ENCODE measurements at places on chromosomes 4 and X.

- DNase-seq = no peak
These were observed 1.0 kb downstream of the SOX3 start for GRCh38 chrX:140503714-140504351.

GRCh38 chr4:152944666-152945320 is 8.7 kb downstream of the FHDC1 start:
- DNase-seq = no peak

DNA sequence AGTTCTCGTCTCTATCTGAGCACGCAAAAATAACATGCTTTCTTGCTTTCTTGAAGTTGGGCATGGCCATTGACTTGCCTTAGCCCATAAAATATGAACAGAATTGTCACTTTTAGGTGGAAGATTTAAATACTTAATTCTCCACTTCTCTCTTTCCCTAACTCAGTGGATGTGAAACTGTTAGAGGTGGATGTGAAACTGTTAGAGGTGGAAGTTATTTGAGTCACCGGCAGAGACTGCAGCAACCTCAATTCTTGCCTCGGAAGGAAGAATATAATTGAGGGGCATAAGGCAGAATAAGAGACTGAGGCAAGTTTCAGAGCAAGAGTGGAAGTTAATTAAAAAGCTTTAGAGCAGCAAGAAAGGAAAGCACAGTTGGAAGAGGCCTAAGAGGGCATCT is 2.8 kb upstream of the PARM1 start:
- DNase-seq = no peak

DNA sequence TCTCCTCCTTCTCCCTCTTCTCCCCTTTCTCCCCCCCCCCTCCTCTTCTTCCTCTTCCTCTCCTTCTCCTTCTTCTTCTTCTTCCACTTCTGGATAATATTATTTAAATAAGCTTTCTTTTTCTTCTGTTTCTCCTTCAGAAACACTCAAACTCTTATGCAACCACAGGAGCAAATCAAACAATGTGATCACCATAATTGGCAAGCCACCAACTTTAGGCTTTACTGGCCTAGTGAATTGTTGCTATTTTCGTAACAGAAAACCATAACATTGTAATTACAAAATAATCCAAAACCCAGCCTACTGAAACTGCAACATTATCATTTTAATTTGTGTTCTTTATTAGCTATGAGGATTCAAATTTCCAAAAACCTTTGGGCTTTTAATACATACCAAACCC is 14.3 kb downstream of the DCAF8L1 start:
- DNase-seq = no peak

GRCh38 chrX:43860646-43861370 is 21.4 kb downstream of the MAOB start:
- DNase-seq = no peak

- DNase-seq = no peak
These were observed 595.0 kb downstream of the ACTRT1 start for GRCh38 chrX:127457161-127457560.

- no peak for DNase-seq
These were observed 61.0 kb upstream of the SMIM10 start for GRCh38 chrX:134929808-134930207.

DNA sequence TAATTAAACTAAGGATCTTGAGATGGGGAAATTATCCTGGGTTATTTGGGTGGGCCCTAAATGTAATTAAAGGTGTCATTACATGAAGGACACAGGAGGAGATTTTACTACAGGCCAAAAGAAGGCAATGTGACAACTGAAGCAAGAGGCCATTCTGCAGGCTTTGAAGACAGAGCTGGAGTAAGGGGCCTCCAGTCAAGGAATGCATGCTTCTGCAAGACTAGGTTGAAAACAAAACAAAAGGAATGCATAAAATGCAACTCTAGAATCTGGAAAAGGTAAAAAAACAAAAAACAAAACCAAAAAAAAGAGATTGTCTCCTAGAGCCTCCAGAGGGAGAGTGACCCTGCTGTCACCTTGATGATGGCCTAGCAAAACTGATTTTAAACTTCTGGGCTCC is 21.6 kb downstream of the ERVMER34-1 start:
- DNase-seq = no peak

GRCh38 chrX:153853902-153854267 is 23.5 kb upstream of the PDZD4 start:
- no peak for DNase-seq

GRCh38 chr4:1288786-1289185 is 905 bp upstream of the MAEA start:
- no peak for DNase-seq

GRCh38 chrX:135086197-135086854 is 34.0 kb downstream of the ETDB start:
- DNase-seq = peak; percentile 49

GRCh38 chrX:109848461-109849050 is 115.5 kb upstream of the ACSL4 start:
- DNase-seq = peak; percentile 14

- no peak for DNase-seq
These were observed 131.6 kb downstream of the HMX1 start for GRCh38 chr4:8739820-8740665.

GRCh38 chr4:2484993-2485392 is 16.1 kb downstream of the RNF4 start:
- DNase-seq = no peak

GRCh38 chr4:143383005-143383574 is 46.4 kb downstream of the GAB1 start:
- DNase-seq = no peak

DNA sequence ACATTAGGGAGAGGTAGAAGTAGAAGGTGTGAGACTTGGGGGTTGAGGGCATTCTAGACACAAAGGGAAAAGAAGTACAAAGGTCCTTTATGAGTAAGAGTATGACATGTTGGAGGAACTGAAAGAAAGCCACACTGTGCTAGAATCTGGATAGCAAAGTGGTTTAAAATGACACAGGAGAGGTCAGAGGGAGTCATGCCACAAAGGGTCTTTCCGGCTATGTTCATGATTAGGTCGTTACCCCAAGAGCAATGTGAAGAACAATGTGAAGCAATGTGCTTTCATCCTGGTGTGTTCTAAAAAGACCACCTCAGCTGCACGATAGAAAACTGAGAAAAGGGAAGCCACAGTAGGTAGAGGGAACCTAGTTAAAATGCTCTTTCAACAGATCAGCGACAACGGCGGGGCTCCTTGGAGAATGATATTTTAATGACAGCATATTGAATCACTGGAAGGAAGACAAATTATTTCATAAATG is 29.2 kb downstream of the SMIM14 start:
- DNase-seq = no peak

- peak; percentile 63 for DNase-seq
These were observed 138.9 kb upstream of the INPP4B start for GRCh38 chr4:142984871-142985585.

DNA sequence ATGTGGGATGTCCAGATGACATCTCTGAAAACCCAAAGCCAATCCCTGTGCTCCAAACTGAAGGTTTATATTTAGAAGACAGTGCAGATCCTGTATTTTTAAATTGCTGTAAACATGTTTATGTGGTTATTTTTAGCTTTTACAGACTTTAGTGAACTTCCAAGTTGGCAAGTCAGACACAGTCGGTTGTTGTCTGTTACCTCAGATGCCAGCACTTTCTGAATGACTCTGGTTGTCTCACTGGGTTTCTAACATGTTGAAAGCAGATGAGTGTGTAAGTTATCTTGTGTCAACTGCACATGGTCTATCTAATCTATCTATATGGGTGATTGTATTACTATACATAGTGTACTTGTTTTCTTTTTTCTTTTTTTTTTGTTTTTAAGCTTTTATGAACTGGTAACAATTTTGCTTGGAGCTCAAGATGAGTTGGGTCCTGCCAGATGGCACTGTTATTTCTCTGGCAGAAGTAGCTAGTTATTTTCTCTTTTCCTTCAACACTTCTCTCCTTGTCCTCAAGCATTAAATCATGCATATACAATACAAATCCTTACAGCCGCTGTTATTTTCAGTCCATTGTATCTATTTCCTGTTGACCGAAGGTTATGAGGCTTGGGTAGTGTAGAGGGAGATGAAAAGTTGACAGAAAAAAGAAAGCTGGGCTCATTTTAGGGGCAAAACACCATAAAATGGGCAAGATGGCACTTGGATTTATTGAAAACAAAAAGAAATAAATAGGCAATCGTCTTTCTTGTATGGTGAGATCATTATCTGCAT is 66.3 kb downstream of the GAB1 start:
- no peak for DNase-seq

DNA sequence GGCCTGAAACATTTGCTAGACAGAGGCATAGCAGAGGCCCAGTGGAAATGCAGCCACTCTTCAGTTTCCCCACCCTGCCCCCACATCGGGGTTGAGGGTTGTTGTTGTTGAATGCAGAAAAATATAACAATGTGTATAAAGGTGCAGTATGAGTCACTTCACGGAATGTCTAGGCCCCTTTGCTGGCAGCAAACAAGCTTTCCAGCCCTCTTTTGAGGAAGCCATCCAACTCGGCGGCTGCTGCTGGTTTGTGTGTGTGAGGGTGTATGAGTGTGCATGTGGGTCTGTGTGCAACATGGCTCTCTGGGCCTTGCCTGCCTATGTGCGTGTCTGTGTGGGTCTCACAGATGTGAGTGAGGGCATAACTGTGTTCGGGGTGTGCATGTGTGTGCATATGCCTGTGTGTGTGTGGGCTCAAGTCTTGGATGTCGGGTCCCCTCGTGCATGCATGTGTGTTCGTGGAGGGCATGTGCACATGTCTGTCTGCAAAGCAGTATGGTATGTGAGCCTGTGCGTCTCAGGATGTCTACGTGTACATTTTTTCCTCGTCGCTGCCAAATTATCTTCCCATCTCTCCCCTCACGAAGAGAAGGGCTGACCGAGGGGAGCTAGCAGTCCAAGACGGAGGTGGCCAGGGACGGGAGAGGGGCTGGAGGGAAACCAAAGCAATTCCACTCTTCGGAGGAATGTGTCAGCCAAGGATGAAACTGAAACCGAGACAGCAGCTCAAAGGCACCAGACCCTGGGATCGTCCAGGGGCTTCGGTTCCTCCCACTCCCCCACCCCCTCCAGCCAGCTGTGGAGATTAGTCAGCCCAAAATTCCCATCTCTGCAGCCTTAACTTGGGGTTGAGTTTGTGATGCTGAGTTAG is 8.4 kb upstream of the ELF4 start:
- DNase-seq = no peak

DNA sequence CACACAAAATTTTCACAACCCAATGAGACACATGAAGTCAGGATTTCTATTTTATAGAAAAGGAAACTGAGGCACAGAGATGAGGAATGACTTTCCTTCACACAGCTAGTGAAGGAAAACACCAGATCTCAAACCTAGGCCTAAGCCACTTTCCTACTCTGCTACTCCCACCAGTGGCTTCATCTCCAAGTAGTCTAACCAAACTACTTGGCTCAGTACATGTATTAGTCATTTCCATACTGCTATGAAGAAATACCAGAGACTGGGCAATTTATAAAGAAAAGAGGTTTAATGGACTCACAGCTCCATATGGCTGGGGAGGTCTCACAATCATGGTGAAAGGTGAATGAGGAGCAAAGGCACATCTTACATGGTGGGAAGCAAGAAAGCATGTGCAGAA is 196.6 kb downstream of the EVC2 start:
- DNase-seq = no peak

DNA sequence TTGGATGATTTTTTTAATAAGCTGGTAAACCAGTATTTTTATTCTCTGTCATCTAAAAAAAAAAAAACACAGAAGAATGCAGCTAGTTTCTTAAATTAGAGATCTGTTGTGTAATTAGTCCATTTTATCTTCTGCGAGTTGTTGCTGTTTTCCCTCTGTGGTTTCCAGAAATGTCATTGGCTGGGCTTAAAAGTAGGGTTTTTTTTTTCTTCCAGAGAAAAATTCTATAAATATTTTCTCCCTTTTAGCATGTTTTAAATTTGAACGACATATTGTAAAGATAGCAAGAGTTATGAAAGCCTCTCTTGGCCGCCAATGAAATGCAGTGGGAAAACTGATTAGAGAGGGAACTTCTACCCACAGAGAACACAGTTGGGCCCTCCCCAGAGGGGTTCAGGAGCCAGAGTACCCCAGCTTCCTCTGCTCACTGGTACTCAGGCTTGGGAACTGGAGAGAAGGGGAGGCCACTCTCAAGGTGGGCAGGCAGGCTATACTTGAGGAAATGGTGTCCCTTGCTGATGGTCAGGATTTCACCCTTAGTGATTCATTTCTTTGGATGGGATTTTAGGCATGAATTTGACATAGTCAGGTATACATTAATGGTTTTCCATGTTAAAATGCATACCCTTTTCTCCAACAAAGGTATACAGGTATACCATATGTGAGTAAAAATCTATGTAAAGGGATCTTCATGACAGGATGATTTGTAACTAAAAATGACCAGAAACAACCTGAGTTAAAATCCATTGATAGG is 166.1 kb downstream of the BCOR start:
- no peak for DNase-seq

- peak; percentile 30 for DNase-seq
These were observed 45.5 kb downstream of the TMEM144 start for GRCh38 chr4:158255727-158256324.

- DNase-seq = no peak
These were observed 37.9 kb downstream of the ARHGEF6 start for GRCh38 chrX:136742721-136743379.

DNA sequence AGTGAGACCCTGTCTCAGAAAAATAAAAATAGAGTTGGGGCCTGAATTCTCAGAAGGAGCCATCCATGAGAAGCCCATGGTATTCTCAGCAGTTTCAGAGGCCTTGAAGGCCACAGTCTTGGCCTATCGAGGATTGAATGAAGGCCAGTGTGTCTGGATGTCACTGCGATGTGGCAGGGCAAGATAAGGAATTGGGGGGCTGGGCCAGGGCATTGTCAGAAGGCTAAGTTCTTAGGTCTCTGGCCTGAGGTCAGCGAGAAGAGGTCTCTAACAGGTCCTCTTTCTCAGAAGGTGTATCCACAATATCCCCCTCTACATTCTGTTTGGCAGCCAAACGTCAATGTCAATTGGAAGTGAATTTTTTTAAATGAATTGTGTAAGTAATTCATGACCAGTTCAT is 5.7 kb downstream of the ZNF275 start:
- no peak for DNase-seq

- no peak for DNase-seq
These were observed 4.1 kb downstream of the OPHN1 start for GRCh38 chrX:68429216-68429615.

Measured in iPS-NIHi11 (cell line).